ENCODE measurements at places on chromosomes 1 and 21.
A peak's percentile ranks its signal among the peaks of the same experiment; 100 is the strongest.

DNA sequence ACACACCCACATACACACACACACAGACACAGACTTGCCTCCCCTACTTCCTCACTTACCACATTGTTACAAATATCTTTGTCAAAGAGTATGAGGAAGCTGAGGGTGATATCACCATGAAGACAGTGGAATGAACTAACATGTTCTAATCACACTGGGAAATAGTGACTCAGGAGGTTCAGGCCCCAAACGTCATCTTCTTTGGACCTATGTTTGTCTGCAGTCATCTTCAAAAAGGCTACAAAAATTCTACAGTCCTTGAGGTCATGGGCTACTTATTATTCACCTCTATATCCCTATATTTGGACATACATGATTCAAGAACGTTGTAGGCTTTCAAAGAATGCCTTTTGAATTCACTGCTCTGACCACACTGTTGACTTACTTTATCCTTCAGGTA, 2.1 kb upstream of the LCE2C start:
- DNase-seq: no peak

- DNase-seq: no peak
Observed at GRCh38 chr1:207002724-207003146, 29.8 kb downstream of the C1orf116 start.

DNA sequence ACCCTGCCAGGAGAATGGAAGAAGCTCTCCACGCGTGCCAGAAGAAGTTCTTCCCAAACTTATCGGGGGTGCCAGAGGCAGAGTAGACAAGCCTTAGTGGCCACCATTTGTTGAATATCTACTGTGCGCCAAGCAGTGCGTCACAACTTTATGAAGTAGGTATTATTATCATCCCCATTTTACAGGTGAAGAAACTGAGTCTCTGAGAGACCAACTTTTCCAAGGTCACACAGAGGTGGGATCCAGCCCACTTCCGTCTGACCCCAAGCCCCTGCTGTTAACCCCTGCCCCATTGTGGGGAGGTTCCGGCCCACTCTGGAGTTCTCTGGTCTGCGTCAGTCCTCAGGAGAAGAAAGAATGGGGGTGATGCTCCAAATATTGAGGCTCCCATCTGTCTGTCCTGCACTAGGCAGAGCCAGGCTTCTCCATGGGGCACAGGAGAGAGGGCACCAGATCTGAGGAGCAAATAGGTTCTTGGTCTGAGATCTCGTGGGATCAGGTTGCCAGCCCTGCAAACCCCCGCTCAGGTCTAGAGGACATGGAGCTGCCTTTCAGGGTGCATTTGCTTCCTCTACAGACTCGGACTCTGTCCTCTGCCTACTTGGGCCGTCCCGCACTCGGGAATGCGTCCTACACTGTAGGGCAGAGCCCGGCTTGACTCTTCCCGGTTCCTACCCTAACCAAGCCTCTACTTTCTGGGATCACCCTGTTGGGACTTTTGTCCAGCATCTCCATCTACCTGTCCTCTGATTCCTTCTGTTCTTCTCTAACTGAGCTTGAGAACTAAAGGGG, 2.1 kb downstream of the CDK18 start:
- DNase-seq: no peak

DNA sequence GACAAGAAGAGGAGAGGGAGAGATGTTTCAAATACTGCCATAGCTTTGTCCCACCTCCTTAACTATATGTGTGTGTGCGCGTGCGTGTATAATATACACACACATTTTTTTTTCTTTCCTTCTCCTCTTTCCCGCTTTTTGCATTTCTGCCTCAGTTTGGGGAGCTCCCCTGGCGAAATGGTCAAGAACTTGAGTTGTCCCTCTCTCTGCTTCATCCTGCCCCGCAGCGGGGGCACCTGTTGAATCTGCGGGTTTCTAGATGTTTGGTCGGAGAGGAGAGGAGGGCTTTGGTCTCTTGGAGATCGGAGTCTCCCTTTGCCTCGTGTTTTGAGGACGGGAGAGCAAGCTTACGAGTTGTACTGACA, 504 bp downstream of the SCCPDH start:
- DNase-seq: peak; percentile 12

DNA sequence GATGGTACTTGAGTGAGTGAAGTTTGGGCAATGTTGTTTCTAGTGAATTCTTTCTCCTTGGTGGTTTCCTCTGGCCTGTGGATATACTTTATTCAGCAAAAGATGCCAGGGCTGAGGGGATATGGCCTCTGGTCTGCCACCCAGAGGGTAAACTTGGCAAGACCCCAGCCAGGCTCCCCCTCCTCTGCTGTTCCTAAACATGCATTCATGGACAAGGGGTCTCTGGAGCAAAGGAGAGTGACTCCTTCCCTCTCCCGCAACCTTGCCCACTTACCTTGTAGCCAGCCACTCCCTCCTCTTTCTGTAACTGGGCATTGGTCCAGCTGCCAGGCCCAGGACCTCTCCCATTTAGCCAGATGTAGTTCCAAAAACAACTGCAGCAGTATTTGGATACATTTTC, 43.8 kb downstream of the RUNX3 start:
- DNase-seq: no peak

- no peak for DNase-seq
Observed at GRCh38 chr21:42669041-42669440, 15.6 kb downstream of the PDE9A start.

GRCh38 chr1:162072740-162073139, 3.2 kb downstream of the NOS1AP start:
- DNase-seq: no peak

DNA sequence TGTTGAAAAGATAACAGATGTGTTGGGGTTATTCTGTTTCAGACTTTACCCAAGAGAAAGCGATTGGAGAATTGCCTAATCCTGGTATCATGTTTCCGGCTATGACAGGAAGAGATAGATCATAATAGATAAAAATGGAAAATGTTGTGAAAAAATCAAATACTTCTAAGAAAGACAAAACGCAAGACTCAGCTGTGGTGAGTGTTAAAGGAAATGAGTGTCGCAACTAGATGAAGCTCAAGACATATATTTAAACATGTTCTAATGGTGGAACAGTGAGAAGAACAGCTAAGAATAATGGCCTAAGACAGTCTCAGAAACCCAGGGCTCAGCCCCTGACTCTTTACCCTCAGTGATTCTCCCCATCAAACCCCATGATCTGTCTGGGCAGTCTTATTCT, 426.7 kb upstream of the RUNX1 start:
- DNase-seq: no peak

GRCh38 chr21:31211836-31212235, 132.2 kb downstream of the TIAM1 start:
- no peak for DNase-seq

- no peak for DNase-seq
Observed at GRCh38 chr1:168243198-168243597, 17.4 kb downstream of the SFT2D2 start.

GRCh38 chr1:171798311-171798710, 16.9 kb downstream of the METTL13 start:
- DNase-seq: no peak

GRCh38 chr1:74426208-74426937, 86.0 kb downstream of the LRRC53 start:
- DNase-seq: no peak

GRCh38 chr1:114126261-114127095, 27.2 kb downstream of the SYT6 start:
- DNase-seq: no peak

GRCh38 chr1:18976096-18976495, 19.6 kb upstream of the IFFO2 start:
- no peak for DNase-seq

DNA sequence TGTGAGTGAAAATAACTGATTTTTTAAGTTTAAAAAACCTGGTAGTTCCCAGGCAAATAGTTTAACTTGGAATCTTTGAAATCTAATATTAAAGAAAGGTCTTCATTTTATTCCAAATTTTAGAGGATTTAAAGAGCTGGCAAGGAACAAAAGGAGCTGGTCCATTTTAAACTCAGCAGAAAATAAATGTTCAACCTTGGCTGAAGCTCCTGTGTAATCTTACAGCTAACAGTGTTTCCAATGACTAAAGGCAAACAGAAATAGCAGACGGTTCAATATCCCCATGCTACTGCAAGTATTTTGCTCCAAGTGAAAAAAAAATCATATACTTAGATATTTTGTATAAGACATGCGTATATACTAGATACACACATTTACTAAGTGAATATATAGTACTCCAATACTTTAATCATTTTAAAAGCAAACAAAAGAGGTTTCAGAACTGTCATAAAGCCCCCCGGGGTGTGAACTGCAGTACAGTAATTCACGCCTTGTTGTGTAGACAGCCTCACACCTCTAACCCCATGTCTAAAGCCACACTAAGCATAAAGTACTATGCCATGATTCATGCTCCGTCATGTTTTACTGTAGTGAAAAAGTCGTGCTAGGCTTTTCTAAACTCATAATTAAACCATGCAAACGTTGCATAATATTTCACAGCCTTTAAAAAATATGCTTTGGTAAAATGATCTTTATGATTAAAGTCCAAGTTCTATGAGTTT, 132.2 kb downstream of the CLIC6 start:
- DNase-seq: no peak

DNA sequence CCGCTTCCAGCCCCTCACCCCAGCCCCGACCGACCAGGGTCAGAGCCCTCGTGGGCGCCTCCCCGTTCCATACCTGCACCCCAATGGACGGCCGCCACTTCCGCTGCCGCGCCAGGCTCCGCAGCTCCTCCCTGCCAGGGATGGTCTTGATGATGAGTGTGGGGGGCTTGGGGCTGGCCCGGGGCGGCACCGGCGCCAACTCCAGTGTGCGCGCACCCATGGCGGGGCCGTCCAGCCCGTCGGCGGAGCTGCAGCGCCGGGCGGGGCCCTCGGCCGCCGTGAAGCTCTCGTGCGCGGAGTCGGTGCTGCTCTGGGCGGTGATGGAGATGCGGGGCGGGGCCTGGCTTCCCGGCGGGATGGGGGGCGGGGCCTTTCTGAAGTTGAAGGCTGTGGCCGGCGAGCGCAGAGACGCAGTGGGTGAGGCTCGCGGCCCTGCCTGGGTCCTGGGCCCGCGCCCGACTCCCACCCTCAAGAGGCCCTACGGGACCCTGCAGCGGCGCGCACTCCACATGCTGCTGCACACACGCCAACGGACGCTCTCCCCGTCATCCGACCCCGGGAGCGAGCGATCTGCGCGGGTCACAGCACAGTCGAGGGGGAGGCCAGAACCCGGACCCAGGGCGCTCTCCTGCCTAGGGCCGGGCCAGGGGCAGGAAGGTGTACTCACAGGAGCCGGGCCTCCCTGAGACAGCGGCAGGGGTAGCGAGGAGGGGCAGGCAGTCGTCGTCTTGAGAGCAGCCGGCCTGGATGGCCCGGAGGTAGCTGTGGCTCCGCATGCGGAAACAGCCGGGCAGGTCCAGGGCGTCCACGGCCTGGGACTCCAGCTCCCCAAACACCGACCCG, 26.1 kb upstream of the SMIM12 start:
- DNase-seq: peak; percentile 83

DNA sequence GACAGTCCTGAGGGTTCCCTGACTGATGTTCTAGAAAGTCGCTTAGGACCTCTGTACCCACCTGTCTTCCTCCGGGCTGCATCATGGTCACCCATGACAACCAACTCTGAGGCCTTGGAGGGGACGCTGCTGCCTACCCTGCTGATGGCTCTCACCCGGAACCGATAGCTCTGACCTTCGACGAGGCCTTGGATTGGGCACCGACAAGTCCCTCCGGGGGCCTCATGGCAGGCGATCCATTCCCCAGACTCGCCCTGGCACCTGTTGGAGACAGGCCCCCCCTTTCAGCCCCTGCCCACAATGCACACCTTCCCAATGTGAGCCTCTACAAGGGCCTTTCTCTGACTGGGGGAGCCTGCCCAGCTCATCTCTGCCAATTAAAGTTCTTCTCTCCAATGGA, 21.2 kb downstream of the MYOM3 start:
- no peak for DNase-seq

DNA sequence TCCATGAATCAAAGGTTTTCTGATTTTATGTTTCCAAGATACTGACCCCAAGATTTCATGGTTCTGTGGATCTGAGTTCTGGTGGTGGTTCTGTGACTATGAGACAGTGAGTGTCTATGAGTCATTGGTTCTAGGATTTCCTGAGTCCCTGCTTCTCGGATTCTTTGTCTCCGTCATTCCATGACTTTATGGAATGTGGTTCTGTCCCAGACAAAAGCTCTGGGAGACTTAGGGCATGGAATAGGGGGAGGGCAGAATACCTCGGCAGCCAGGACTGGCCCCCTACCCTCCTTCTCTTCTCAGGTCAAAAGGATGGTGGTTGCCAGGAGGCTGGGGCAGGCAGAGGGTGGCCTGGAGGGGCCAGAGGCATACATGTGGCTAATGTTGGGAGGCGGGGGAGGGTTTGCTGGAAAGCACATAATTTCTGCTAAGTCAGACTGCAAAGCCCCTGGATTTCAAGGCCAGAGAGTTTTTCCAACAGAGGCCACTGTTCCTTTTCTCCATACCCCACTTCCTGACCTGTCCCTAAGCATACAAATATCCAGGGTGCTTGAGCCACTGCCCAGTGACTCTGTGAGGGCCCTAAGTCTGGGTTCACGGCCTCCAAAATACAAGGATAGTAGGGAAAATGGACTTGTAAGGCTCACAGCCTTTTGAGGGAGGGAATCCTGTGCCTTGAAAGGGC, 17.2 kb downstream of the CDCP2 start:
- DNase-seq: no peak

- no peak for DNase-seq
Observed at GRCh38 chr1:99279525-99279924, 15.2 kb downstream of the PLPPR4 start.

- DNase-seq: no peak
Observed at GRCh38 chr1:84208935-84209334, 64.9 kb downstream of the PRKACB start.

- DNase-seq: no peak
Observed at GRCh38 chr1:241749945-241750695, 97.9 kb upstream of the EXO1 start.

DNA sequence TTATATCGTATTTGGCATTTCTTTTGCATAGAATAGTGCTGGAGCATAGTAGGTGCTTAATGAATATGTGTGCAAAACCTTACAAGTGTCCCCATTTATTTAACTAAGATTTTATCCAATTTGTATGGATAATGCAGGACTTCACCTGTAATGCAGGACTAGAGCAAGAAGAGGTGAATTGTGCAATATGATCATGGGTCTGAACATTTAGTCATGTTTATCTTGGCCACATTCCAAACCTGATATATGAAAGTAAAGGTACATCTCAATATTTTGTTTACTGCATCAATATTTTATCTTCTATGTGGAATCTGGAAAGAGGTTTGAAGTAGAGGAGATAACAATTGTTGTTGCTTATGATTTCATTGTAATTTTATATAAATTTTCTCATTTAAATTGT, 1626.7 kb upstream of the B3GALT2 start:
- no peak for DNase-seq

- DNase-seq: no peak
Observed at GRCh38 chr1:100622037-100622436, 84.1 kb downstream of the GPR88 start.

- DNase-seq: peak; percentile 84
Observed at GRCh38 chr1:151130987-151131586, 15.3 kb downstream of the SEMA6C start.
